Activated T-cell treated with anti-CD3 and anti-CD28 coated beads for 24 hours (primary cell): ENCODE measurements at places on chromosomes 2 and 18.

DNA sequence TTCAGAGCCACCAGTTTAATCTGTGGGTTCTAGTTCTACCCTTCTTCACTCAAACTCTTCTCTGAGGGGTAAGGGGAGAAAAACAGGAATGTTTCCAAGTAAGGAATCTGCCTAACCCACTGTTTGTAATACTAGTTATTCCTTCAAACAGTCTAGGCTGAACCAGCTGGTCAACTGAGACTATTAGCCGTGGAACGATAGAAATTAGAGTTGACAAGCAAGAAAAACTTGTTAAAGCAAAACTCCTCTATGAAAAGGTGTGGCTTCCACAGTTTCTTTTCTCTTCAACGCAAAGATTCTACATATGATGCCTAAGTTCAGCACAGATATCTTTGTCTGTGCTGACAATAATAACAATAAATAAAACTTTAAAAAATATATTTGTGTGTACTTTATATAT lies 11.5 kb downstream of the PAIP2B start:
- DNase-seq, result no peak

- no peak for DNase-seq
Observed at GRCh38 chr2:71833855-71834560, 313.7 kb downstream of the CYP26B1 start.

DNA sequence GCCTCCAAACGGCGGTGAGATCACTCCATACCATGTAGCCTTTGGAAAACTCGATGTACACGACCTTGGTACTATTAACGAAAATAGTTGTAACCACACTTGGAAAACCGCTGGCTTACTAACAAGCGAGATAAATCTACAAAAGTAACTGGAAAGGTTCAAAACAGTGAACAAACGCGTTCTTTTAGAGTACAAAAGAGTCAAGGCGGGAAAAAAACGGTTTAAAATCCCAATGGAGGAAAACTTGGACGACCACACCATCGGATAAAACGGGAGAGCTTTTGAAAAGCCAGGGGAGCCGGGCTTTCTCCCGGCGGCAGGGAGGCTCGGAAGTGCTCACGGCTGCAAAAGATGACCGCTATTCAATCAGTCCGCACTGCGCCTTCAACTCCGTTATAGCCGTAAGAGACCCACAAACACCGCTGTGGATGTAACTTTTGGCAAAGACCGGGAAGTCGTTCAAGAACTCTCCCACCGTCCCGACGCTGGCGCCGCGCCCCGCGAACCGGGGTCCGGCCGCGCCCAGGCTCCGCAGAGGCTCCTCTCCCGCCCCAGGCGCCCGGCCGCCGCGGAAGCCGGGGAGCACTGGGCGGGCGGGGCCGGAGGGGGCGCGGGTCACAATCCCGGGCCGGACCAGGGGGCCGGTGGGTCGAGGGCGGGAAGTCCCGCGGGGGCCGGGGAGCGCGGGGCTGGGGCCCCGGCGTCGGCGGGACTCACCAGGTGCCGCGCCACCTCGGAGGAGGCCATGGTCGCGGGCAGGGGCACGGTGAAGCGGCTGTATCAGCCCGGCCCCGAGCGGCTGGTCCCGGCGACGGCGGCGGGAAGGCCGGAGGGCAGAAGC lies 465 bp downstream of the SEPTIN10 start:
- DNase-seq, result no peak

DNA sequence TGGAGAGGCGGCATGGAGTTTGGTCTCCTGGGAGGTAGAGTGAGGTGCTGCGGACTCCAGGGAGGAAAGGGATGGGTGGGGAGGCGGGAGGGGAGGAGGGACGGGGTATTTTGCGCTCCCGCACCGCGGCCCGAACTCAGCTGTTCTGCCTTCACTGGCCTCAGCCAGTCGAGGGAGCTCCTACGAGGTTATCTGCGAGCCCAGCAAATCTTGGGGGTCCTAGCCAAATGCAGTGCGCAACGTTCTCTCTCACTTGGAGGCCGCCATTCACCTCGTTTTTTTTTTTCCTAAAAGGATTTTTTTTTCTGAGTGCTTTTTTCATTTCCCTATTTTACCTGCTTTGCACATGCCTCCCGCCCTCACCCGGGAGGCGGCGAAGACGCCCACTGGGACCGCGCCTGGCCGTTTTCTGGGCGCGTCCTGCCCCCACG lies 877 bp upstream of the BCL2L11 start:
- DNase-seq, result no peak

DNA sequence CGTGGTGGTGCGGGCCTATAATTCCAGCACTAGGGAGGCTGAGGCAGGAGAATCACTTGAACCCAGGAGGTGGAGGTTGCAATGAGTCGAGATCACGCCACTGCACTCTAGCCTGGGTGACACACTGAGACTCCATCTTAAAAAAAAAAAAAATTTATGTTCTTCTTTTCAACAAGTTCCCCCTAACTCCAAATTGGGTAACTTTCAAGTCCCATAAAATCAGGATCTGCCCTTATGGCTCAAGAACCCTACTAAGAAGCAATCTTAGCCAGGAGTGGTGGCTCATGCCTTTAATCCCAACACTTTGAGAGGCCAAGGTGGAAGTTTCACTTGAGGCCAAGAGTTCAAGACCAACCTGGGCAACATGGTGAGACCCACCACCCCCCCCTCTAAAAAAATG lies 30.3 kb upstream of the TLK1 start:
- no peak for DNase-seq

DNA sequence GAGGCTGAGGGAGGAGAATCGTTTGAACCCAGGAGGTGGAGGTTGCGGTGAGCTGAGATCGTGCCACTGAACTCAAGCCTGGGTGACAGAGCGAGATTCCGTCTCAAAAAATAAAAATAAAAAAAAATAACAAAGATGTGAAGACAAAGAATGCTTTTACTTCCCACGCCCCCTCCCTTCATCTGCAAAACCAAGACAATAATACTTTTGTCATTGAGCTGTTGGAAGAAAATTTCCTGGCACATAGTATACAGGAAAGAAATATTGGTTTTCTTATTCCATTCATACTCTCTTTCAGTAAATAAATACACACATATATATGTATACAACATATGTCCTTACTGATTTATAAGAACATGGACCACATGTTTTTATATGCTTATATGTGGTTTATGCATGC lies 12.2 kb downstream of the GREB1 start:
- DNase-seq, result no peak

DNA sequence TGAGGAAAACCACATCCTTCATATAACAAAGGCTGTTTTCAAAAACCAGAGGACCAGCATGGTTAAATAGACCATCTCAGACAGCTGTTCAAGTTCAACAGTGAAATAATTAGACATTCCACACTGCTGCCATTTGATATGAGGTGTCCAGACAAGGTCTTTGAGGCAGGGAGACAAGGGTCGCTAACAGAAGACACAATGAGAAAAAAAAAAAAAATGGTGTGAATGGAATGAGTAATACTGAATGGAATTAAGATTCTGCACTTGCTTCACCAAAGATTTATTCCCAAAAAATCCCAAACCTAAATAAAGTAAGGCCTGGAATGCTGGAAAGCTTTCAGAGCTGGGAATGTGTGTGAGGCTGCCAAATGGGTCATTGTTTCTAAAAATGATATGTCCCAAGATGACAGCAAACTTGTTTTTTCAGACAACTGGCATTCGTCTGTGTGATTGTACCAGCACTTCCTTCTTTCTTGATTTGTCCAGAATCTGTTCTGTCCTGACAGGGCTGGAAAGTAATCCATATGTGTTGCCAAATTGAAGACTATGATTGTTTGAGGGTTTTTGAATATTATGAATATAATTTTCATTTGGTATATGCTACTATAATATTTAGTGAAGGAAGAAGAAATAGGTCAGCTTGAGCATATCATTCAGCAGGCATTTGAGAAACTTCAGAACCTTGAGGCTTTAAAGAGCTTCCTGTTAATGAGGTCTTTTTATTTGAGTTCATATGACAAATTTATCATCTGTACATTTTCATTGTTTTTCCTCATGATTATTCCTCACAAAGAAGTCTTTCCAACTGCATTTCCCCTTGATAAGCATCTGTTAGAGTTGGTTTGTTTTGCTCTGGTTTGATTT lies 85.2 kb upstream of the ITGA4 start:
- no peak for DNase-seq

- no peak for DNase-seq
Observed at GRCh38 chr2:143533846-143534245, 404.6 kb downstream of the ARHGAP15 start.

- no peak for DNase-seq
Observed at GRCh38 chr2:120762341-120763061, 26.8 kb downstream of the GLI2 start.

GRCh38 chr2:1586923-1587840 lies 157.1 kb downstream of the PXDN start:
- no peak for DNase-seq

DNA sequence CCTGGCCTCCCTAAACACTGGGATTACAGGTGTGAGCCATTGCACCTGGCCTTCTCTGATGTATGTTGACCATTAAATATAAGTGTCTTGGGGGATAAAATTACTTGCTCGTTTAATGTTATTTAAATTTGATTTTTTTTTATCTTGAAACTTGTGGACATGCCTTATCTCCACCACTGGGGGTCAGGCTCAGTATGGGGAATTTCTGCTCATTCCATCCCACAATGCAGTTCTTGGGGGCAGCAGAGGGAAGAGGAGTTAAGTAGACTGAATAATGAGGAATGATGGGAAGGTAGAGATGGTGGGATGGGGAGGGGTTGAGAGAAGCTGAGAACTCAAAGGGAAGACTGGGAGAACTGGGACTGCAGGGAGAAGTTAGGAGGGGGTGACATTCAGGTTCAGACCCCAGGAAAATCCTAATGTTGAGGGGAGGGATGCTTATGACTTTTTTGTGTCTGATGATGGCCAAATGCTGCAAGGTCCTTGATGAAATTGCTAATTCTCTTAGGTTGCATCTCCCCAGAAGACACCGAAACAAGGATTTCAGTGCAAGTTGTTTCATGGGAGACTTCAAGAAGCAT lies 174.2 kb downstream of the MIB1 start:
- DNase-seq, result no peak

- no peak for DNase-seq
Observed at GRCh38 chr2:65351948-65352595, 80.3 kb downstream of the SPRED2 start.

DNA sequence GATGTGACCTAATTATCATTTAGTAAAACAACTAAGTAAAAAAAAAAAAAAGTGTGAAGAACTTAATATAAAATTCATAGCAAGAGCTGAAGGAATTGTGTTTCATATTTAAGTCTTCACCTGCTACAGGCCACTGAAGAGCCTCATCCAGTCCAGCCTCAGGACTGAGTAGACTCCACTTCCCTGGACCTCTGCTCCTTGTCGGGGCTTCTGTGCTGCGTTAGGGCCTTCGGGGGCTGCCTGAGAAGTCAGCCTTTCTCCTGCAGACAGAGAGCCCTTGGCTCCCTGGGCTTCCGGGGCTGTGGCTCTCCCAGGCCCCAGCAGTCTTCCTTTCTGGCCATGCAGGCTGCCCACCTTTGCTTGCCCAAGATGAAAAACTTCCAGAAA lies 95.5 kb downstream of the MTCL1 start:
- DNase-seq, result no peak

DNA sequence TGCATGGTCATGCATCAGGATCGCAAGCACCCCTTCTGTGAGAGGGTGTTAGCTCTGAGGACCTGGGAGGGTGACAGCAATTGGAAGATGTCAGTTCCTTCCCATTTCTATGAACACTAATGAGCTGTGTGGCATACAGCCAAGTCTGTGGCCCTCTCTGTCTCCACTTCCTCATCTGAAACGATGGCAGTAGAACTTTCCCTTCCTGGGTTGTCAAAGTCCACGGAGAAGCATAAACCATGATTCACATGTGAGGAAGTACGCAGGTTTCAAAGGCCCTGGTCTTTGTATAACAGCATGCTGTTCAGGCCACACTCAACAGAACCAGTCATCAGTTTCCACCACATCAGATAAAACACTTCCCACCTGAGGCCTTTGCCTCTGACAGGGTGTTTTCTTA lies 167.4 kb upstream of the RAB6C start:
- no peak for DNase-seq

DNA sequence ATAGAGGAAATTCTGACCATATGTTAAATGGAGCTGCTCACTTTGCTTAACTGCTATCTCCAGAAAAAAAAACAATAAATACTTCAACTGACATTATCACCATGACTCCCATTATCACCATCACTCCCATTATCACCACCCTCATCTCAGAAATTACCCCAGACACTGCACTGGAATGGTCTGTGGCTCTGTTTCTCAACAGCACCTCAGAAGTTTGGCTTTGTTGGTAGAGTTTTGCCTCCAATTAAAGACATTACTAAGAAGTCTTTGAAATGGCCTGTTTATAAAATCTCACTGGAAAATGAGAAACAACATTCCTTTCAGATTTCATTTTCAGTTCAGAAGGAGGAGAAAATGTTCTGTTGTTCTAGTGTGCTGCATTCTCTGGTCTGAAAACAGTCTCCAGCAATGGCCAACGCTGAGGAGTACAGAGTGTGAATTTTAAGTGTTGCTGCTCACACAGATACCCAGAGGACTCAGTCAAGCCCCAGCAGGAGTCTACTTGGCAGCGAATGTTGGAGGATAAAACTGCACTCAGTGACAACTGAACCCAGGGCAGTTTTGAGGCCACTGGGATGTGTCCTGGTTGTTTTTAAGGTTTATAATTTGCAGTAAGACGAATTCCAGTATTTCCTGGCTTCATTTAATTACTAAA lies 364.5 kb upstream of the CDH2 start:
- no peak for DNase-seq

DNA sequence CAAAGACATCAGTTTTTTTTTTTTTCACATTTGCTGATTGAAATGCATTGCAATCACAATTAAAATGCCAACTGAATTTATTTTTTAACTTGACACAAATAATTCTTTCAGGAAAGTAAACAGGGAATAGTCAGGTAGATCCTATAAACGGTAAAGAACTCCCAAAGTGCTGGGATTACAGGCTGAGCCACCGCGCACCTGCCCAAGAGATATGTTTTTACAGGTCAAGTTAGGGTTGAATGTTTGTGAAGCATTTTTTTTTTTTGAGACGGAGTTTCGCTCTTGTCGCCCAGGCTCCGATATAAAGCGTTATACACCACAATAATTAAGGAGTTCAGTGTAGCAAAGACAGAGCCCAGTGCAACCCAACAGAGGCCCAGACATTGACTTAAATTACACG lies 15.1 kb downstream of the ITM2C start:
- DNase-seq, result no peak

DNA sequence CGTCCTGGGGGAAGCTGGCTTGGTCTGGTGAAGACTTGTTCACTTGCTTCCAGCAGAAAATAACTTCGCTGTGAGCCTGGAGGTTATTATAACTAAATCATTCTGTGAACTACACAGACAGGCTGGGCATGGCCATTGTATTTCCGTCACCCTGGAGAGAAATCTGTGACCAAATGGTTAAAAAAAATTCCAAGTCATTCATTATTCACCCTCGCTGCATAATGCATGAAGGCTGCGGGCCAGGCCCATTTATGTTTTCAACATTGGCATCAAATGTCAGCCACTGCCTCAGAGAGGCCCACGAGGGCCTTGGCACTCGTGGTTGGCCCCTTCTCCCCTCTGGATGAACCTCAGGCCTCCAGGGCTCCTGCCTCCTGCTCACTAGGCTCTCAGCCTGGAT lies 57.7 kb downstream of the RRM2 start:
- DNase-seq, result no peak

DNA sequence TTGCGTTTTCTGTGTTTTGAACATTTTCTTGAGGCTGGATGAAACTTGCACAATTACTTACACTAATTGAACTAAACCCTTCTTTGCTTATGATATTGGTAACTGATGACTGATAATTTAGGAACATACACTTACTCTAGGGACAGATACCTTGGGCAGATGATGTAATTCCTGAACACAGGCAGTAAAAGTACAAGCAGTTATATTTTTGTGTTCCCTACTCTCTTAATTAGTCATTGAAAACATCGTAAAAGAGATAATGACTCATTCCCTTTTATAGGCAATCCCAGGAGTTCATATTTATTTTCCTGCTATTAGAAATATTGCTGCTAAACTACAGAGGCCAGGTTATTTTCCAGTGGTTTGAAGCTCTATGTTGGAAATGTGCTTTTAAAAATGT lies 46.4 kb downstream of the CCDC85A start:
- no peak for DNase-seq
